AG08395 (cell line): ENCODE measurements at places on chromosomes 5 and 9.

DNA sequence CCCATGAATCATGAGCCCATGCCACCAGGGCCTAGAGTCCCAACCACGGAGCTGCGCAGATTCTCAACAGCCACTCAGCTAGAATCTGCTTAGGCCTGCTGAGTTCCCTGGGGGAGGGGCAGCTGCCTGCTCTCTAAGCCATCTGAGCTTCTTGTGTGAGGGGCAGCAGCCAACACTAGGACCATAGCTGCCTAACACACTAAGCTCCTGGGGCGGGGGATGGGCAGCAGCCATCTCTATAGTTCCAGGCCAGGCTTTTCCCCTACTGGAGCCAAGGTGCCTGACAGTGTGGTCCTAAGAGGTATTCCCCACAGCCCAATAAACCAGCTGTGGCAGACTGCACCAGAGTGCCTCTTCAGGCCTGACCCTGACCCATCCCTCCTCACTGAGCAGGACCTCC lies 255.9 kb upstream of the ACO1 start:
- DNase-seq: no peak

DNA sequence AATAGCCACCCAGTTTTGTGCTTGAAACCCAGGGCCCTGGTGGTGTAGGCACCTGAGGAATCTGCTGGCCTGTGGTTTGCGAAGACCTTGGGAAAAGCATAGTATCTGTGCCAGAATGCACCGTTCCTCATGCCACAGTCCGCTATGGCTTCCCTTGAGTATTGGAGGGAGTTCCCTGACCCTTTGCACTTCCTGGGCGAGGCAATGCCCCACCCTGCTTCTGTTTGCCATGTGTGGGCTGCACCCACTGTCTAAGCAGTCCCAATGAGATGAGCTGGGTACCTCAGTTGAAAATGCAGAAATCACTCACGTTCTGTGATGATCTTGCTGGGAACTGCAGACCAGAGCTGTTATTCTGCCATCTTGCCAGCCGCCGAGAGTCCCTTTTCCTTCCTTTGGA lies 483.5 kb downstream of the AGTPBP1 start:
- no peak for DNase-seq

DNA sequence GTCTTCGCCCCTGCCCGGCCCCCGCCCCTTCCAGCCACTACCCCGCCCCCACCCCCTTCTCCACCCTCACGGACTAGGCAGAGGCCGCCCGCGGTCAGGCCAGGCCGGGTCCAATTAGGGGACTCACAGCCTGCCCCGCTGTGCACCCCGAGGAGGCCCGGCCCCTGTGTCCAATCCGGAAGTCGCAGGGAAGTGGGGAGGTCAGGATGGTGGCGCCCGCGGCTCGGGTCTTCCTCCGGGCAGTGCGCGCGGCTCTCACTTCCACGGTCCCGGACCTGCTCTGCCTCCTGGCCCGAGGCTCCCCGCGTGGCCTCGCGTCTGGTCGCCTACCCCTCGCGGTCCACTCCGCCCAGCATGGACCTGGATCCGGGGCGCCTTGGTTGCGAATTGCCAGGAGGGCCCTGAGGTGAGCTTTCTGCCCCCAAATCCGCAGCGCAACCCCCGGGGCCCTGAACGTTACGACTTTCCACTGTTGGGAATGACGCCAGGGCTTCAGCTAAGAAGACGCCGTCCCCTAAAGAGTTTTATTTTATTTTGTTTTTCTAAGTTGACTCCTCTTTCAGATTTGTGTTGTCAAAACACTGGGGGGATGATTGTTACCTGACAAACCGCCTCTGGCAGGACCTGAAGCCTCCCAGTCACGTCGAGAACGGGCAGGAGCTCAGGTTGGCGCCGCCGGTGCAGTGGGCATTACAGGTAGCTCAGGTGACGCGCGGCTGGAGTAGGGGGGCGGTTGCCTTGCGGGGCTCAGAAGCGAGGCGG lies 763 bp upstream of the IRX2 start:
- DNase-seq: peak; percentile 68

- peak; percentile 38 for DNase-seq
These were observed 32.7 kb upstream of the ALDH1B1 start for GRCh38 chr9:38359689-38360385.

GRCh38 chr5:10695055-10695649 lies 65.9 kb downstream of the DAP start:
- peak; percentile 82 for DNase-seq

DNA sequence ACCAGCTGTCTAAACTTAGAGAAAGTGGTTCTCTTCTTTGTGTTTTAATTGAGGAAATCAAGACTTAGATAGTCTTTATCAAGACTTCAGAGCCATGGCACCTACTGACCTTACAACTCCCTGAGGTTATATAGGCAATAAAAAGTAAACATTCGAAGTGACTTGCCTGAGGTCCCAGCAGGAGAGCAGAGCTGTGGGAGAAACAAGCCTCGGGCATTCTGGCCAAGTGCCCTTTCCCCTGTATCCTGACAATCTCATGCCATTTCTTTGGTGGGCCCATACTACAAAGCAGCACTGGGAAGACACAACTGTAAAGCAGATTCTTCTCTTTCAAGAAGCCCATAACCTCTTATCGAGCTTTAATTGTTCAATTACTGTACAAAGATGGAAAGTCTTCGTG lies 23.1 kb downstream of the FREM1 start:
- DNase-seq: no peak

DNA sequence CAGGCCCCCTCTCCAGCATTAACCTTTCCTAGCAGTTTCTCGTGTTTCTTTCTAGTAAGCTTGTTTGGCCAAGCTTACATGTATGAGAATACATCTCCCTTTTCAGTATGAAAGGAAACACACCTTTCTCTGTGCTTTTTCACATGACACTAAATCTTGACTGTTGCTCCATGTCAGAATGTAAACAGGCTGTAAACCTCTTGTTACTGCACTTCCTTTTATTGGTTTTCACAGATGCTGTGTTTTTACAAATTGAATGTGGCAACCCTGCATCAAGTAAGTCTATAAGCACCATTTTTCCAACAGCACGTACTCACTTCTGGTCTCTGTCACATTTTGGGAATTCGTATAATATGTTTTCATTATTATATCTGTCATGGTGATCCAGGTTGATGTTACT lies 2.2 kb upstream of the CANX start:
- DNase-seq: no peak

DNA sequence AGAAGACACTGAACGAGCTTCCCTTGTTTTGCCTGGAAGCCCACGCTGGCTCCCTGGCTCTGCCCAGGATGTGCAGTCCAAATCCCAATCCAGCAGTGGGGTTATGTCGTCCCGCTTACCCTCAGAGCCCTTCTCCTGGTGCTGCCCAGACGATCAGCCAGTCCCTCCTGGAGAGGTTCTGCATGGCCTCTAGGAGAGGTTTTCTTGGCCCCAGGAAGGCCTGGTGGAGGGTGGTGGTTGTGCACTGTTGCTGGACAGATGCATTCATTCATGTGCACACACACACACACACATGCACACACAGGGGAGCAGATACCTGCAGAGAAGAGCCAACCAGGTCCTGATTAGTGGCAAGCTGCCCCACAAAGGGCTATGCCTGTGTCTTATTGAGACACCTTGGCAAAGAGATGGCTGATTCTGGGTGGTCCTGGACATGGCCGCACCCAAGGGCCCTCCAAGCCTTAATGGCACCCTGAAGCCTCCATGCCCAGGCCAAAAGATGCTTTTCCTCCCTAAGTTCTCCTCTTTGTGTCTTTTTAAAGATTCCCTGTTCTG lies 10.5 kb upstream of the OLFM1 start:
- no peak for DNase-seq

- peak; percentile 72 for DNase-seq
These were observed 30.8 kb upstream of the AGGF1 start for GRCh38 chr5:76999451-76999850.

- DNase-seq: no peak
These were observed 56.4 kb downstream of the LHFPL2 start for GRCh38 chr5:78591972-78592700.

DNA sequence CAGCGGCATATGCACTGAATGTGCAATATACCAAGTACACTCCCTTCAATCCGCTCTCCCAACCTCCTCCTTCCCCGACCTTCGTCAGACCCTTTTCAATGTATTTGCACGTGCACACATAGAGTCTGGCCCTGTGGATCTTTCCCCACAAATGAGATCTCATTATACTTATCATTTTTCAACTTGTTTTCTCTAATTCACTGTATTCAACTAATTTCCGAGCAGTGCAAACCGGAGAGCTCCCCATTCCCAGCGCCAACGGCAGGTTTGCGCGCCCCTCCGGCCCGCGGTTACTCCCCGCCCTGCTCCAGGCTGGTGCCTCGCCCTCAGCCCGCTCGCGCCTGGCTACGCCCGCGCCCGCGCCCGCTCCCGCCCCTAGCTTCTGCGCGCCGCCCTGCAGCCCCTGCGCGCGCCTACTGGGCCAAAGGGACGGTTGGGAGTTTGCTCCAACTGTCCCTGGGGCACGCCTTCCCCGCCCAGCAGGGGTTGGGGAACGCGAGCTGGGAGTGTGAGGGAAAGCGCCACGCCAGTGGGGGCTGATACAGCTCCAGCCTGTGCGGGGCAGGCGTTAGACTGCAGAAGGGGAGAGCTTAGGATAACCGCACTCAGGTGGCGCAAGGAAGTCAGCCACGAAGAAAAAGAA lies 3.3 kb upstream of the CDC20B start:
- DNase-seq: peak; percentile 15

DNA sequence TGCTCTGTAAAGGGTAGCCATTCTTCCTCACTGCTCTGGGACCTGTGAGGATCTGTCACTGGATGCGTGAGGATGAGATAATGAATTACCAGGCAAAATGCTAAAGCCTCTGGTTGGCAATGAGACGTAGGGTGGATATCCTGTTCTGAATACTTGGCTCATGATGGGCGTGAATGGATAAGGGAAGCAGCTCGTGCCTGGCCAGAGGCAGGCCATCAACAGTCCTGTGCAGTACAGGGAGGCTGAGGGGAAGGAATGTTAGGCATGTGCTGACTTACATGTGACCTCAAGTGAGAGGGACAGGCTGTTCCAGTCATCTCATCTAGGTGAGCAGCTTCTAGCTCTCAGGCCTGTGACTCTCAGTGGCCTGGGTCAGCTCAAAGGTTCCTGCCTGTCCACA lies 172.8 kb downstream of the CARTPT start:
- DNase-seq: peak; percentile 44

GRCh38 chr5:25579111-25579510 lies 934.3 kb upstream of the CDH10 start:
- no peak for DNase-seq

DNA sequence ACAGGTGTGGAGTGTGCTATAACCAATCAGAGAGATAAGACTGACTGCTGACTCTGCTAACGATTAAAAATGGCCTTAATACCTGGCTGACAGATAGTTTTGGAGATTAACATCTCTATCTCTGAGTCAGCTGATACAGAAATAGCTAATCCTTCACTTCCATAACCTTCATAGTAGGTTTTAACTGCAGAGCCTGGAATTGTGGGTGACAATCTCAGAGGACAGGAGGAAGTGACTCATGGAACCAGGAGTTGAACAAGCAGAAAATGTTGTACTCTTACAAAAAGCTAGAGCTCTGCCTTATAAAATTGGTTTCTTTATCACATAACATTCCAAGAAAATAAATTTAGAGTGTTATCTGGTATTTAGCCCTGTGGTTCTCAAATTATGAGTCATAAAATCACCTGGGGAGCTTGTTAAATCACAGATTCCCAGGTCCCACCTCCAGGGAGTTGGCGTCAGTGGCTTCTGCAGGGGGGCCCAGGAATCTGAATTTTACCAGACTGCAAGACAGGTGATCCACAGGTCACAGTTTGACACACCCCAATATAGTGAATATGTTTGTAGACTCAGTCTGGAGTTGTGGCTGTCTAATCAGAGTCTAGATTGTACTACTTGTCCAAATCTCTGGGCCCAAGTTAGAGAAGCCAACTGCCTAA lies 44.4 kb upstream of the AFAP1L1 start:
- DNase-seq: peak; percentile 56

DNA sequence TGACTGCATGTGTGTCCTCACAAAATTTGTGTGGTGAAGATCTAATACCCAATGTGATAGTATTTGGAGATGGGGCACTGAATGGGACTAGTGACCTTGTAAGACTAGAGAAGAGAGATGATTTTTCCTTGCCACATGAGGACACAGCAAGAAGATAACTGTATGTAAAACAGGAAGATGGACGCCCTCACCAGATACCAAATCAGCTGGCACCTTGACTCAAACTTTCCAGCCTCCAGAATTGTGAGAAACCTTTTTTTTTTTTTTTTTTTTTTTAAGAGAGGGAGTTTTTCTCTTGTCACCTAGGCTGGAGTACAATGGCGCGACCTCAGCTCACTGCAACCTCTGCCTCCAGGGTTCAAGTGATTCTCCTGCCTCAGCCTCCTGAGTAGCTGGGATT lies 40.3 kb downstream of the UBTD2 start:
- DNase-seq: no peak

DNA sequence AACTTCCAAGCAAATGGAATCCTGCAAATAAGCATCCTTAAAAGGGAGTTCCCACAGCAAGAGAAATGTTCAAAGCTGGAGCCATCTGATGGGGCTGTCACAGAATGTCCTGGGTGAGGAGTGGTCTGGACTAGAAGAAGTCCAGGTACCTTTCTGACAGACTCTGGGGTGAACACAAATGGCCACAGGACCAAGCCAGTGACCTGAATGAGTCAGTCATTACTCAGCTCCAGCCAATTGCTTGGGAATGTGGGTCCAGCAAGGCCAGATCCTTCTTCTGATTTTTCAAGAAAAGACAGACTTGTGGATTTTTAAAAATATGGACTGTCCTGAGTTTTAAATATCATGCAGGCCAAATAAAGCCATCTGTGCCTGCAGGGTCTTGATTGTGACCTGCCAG lies 30.1 kb downstream of the GALNT10 start:
- peak; percentile 71 for DNase-seq

DNA sequence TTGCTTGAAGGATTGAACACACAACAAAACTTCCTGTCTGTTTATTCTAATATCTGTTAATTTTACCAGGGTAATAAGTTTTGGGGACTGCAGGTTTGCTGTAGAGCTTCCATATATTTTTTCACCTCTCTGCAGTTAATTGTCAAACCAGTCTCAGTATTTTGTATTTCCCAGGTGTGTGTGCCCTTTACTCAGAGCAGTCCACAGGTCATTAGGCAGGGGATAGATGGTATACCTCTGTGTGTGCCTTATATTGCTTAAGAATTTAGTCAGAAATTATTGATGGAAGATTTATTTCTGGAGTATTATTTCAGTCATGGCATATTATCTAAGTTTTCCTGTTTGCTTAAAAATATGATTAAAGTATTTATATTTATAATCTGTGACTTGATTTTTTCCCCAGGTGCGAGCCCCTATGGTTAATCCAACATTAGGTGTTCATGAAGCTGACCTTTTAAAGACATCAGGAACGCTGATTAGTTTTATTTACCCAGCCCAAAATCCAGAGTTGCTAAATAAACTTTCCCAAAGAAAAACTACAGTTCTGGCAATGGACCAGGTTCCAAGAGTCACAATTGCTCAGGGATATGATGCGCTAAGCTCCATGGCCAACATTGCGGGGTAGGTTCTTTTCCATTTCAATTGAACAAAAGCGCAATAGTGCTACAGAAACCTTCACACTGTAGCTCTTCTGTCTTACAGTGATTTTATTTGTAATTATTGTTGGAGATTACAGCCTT lies 12.6 kb downstream of the NNT start:
- no peak for DNase-seq

- DNase-seq: no peak
These were observed 127.2 kb downstream of the MLLT3 start for GRCh38 chr9:20495098-20495497.
